ENCODE measurements at places on chromosomes 16 and 17.

DNA sequence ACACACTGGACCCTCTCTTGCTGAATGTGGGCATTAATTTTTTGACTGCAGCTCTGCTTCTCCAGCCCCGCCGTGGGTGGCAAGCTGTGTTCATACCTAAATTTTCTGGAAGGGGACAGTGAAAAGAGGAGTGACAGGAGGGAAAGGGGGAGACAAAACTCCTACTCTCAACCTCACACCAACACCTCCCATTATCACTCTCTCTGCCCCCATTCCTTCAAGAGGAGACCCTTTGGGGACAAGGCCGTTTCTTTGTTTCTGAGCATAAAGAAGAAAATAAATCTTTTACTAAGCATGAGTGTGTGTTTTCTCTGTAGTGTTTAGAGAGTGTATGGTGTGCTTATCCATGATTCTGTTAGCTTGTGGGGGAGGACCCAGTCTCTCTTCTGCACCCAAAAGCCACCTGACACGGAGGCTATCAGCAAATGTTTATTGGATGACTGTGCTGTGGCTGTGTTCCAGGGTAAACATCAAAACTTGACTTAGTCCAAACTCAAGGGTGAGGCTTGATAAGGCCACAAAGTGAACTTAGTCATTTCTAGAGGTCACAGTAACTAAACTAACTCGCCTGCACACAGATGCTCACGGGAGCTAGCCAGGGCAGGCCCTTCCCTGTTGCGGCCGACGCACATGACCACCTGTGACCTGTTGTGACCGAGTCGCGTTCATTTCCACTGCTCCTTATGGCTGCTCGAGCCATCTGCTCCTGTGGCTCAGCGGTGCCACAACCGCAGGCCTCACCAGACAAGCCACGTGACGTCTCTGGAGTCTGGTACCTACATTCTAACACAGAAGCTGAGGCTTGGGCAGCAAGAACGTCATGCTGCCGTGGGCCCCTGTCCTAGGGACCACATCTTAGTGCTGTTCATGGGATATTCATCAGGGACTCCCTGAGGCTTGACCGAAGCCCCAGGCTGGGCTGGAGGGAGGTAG is 9.8 kb upstream of the MED11 start:
- DNase-seq, result no peak

DNA sequence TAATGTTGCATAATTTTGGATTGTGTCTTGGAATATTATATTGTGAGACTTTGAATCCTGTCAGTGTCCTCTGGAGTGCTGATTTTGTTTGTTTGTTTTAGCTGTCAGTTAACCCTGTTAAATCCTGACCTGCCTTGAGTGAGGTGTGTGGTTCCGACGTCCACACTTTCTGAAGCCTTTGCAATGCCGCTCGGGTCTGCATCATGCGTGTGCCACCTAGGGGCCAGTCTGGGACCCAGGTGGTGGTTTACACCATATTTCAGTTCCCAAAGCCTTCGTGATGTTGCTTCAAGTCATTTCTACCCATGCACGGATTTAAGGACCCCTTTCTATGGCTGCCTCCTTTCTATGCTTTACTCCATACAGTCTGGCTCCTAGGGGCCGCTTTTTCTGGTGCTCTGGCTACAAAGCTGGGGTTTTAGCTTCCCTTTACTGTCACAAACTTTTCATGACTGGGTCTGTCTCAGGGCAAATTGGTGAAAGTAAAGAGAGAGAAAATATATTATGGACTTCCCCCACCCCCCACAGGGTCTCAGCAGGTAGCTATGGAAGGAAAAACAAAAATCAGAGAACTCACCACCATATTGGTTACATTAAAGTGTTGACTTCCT is 11.4 kb upstream of the OR4D1 start:
- DNase-seq, result no peak

DNA sequence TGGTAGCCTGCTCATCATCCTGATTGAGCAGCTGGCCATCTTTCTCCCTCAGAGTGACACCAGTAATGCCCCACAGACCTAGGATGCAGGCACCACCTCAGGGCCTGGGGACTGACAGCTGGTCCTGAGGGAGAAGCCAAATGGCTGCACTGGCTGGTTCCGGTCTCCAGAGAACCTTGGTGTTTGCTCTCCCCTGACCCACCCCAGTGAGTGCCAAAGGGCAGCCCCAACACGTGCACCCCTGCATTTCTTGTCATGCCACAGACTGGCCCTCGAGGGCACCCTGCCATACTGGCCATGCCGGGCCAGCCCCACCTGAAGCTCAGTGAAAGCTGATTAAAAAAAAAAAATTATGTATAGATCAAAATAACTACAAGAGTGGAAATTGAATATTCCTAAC is 100.5 kb downstream of the WNT3 start:
- DNase-seq, result no peak

GRCh38 chr16:53789137-53789536 is 85.2 kb downstream of the FTO start:
- DNase-seq, result no peak

DNA sequence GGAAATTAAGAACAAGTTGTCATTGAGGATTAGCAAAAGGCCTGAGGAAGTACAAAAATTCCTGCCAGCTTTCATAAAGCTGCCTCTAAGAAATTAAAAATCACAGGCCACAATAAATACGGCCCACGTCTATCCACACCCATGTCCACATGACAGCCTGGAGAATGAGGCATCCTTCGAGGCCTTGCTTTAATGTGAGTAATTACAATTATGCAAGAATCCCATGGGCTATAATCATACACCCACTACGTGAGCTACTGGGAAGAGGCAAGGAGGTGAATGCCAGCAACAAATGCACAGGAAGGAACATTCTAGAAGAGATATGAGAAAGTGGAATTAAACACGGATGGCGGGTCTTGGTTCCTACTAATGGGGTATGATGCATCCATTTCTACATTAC is 65.4 kb upstream of the ZFHX3 start:
- no peak for DNase-seq

DNA sequence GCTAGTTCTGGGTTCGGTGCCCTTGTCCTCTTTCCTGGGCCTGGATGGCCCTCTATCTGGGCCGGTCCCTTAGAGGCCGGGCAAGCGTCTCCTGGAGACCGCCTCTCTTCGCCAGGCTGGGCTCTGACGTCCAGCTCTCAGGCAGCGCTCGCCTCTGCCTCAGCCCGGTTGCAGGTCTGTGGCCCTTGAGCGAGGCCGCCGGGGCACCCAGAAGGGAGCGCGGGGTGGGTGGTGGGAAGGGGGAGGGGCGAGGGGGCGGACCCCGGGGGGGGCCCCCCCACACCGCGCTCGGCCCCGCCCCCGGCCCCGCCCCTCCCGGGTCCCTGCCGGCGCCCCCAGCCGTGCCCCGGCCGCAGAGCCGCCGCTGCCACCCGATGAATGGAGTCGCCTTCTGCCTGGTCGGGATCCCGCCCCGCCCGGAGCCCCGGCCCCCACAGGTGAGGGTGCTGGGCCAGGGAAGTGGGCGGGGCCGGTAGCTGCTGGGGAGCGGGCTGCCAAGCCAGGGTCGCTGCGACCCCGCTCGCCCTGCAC is at the start of gene ARHGAP23:
TSS of gene ARHGAP23 (plus strand) at position 353 of the 531 bp plus-strand sequence. CDS start at position 375, 22 bp downstream.
- no peak for DNase-seq

DNA sequence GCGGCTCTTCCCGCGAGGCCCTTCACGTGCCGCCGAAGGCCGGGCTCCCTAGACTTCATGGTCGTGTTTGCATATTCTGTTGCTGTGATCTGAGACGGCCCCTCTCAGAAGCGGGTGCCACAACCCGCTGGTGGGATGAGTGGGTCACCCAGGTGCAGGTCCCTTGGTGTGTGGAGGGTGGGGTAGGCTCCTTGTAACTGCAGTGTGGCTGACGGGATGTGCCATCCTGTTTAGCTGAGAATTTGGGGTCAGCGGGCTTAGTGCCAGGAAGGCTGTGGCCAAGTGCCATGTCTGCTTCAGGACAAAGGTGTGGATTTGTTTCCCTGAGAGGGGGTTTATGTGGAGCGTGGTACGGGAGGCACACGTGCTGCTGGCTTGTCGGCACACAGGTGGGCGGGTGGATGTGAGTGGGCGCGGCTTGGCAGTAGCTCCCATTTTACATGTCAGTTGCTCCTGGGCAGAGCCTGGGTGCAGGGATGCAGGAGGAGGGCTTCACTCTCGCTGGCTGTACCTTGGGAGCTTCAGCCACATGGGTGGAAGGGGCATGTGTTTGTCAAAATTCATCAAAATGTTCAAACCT is 9.2 kb upstream of the WFIKKN1 start:
- DNase-seq, result no peak

DNA sequence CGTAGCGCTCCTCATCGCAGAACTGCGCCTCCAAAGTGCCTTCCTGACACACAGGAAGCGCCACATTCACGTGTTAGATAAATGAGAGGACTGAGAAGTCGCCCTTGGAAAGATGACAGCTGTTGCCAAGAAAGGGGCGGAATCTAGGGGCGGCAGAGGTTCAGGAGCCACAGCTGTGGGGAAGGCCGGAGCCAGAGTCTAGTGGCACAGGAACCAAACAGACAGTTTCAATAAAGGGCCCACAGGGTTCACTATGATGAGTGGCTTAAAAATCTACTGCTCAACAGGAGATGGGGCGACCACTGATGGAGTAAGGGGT is 4.7 kb downstream of the FLCN start:
- no peak for DNase-seq

- DNase-seq, result no peak
Measured at GRCh38 chr17:76496464-76496863, 4.8 kb downstream of the RHBDF2 start.

DNA sequence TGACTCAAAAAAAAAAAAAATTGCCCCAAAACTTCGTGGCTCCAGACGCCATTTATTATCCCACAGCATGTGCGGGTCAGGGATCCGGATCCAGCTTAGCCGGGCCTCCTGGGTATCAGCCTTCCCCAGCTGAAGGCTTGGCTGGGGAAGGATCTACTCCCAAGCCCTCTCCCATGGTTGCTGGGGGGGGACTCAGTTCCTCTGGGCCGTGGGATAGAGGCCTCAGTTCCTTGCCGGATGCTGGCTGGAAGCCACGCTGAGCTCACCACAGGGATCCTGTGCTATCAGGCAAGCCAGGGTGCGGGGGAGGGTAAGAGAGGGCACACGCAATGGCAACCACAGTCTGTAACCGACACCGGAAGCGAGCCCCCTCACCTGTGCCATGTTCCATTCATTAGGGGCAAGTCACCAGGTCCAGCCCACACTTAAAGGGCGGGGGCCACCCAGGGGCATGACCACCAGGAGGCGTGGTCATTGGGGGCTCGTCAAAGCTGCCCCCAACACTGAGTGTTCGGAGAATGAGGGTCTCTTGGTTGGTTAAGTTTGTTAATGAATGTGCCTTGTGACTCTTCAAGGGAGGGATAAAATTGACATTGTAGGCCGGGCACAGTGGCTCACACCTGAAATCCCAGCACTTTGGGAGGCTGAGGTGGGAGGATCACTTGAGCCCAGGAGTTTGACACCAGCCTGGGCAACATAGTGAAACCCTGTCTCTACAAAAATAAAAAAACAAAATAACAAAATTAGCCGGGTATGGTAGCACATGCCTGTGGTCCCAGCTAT is 210.0 kb upstream of the GSE1 start:
- no peak for DNase-seq

- DNase-seq, result no peak
Measured at GRCh38 chr17:75468291-75468754, 11.9 kb downstream of the TMEM94 start.

- no peak for DNase-seq
Measured at GRCh38 chr17:31570951-31571892, 179.7 kb downstream of the RAB11FIP4 start.

DNA sequence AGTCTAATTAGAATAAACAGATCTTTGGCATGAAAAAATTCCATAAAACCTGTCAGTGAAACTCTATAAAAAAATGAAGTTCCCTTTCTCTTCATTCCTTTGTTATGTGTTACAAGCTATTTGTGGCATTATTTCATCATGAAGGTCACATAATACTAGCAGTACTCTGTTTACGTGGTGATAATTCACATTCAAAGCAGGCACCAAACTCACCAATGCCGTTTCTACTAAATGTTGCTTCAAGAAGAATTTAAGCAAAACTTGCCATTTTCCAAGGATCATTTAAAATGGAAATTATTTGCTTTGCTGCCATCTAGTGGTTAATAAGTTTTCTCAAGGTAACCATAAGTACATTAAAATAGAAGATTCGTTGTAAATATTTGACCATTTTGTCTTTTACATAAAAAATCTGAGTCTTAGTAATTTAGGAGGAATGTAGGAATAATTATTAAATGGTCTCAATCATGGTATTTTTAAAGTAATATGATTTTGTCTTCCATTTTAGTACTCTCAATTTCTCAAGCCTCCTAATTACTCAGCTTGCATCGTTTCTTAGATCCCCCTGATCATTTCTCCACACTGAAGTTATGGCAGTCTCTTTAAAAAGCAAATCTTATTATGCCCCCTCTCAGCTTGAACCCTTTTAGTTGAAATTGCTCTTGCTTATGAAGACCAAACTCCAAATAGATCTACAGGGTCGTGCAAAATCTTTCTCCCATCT is 80.8 kb downstream of the OMG start:
- no peak for DNase-seq

DNA sequence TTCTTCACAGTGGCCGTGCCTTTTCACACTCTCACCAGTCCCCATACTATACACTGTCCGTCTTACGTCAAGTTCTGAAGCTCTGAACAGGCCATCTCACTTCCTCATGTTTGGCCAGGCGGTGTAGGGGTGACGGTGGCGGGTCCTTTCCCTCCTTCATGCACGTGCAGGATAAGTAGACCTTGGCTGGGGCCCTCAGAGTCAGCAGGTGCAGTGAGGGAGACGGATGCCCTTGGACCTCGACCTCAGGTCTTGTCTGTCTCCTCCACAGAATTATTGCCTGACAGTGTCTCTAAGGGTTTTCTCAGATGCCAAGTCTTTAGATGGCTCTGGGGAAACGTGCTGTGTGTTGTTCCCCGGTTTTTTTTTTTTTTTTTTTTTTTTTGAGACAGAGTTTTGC is 37.6 kb downstream of the RAB11FIP3 start:
- DNase-seq, result no peak

DNA sequence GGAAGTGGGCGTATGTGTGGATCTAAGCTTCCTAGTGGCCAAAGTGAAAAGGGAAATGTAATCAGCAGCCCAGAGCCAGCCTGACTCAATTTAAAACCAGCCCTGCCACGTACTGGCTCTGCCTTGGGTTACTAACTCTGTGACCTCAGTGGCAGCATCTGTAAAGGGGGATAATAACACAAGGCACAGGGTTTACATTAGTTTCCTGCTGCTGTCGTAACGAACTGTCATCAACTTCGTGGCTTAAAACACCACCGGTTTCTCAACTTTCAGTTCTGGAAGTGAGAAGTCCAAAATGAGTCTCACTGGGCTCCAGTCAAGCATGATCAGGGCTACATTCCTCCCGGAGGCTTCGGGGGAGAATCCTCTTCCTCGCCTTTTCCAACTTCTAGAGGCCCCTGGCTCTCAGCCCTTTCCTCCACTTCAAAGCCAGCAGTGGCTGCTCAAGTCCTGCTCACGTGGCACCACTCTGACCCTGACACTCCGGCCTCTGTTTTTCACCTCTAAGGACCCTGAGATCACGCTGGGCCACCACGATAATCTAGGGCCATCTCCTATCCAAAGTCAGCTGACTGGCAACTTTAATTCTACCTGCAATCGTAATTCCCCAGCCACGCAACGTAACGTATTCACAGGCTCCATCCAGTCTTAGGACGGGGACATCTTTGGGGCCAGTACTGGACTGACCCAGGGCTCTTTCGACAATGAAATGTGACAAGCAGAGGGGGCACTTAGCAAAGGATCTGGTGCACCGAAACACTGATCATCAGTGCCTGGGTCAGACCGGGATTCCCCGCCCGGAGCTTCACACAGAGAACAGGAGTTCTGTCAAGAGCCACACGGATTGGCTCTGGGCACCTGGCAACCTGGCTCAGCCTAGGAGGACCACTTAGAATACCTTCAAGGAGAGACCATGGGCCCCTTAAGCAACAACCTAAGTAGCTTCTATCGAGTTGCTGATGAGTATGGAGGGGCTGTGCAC is 14.5 kb downstream of the TMC6 start:
- no peak for DNase-seq

GRCh38 chr16:69544088-69544487 is 21.7 kb upstream of the NFAT5 start:
- no peak for DNase-seq

All from stimulated activated CD4-positive, alpha-beta T cell treated with anti-CD3 and anti-CD28 coated beads, Interleukin-15, amount 100 ng/mL, for 1 hour (primary cell).